ENCODE measurements at places on chromosomes 7 and 10.

GRCh38 chr10:60414111-60414510, 24.4 kb upstream of the ANK3 start:
- no peak for DNase-seq

GRCh38 chr7:30584965-30585364, 9.7 kb upstream of the GARS1 start:
- DNase-seq, result no peak

- DNase-seq, result no peak
Observed at GRCh38 chr7:105691082-105691679, 109.9 kb upstream of the EFCAB10 start.

DNA sequence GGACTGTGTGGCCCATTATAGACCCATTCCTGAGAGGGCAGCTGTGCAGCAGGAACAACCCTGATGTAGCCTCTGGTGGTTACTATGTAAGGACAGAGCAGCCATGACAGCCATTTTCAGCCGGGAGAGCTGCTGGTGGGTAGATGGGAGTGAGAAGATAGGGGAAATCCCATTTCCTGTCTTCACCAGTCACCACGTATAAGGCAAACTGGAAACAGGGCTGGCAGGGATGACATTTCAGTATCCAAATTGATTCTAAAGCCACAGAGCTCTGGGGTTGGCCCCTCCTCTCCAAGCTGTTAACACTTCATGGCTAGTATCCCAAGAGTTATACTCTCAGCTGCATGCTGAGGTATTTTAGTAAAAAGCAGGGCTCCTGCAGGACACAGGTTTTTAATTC, 15.2 kb upstream of the FZD1 start:
- peak; percentile 30 for DNase-seq

DNA sequence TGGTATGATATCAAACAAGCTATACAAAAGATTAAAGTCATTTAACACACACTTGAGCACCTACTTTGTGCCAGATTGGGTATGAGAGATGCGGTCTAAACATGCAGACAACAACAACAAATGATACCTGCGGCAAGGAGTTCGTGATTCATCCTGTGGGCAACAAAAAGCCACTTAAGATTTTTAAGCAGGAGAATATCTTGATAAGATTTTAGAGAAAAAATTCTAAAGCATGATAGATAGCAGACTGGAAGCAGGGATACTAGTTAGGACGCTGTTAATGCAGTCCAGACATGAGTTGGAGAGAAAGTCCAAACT, 1.6 kb upstream of the KBTBD2 start:
- DNase-seq, result no peak

- no peak for DNase-seq
Observed at GRCh38 chr7:158389514-158390425, 197.9 kb downstream of the PTPRN2 start.

DNA sequence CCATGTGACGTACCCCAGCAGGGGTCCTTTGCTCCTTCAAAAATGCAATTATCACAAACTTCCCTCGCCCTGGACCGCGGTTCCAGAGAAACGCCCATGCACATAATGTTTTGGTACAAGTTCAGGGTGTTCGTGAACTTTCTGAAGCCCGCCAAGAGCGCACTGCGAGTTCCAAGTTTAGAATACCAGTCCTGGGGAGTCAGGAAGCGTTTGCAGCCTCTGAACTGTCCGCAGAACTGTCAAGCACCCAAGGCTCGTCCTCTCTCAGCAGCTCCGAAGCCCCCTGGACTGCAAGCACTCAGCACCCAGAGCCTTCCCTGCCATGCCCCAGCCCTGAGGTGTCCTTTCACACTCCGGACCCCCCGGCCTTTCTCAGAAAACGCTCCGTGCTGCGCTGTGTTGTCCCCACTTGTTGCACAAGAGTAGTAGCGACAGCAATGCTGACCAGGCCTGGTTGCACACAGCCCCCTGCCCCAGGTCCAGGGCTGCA, 30.3 kb downstream of the CALML3 start:
- no peak for DNase-seq

DNA sequence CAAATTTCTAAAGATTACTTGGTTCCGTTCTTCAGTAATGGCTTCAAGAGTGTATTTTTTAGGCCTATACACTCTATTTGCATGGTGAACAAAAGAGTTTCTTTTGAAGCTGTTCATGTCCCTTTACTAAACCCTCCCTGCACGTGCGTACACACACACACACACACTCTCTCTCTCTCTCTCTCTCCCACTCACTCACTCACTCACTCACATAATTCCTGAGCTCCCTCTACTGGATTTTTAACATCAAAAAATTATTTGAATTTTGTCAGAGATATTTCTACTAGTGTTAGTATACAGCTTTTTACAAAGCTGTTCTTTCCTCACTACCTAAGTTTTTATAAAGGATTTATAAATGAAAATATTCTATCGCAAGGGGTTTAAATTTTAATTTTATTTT, 85.9 kb downstream of the UBE3C start:
- DNase-seq, result no peak

DNA sequence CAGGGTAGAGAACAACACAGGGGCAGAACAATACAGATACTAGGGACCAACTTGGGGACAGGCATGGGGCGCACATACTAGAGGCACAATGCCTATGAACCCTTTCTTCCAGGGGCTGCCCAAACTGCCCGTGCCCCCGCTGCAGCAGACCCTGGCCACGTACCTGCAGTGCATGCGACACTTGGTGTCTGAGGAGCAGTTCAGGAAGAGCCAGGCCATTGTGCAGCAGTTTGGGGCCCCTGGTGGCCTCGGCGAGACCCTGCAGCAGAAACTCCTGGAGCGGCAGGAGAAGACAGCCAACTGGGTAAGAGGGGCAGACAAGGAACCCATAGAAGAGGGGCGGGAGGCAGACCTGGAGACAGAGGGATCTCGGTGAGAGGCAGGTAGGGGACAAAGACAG, 5.8 kb downstream of the CHAT start:
- DNase-seq, result no peak

GRCh38 chr7:1461646-1462375, 2.5 kb upstream of the MICALL2 start:
- no peak for DNase-seq
